T-helper 2 cell treated with Interferon-gamma antibody and Interleukin-4, amounts not matched to agents 100 ng/mL and 5 ng/mL, for 36 hours (primary cell): ENCODE measurements at places on chromosomes 2 and 18. TPM values are rescaled to one million over a fixed set of nuclear protein-coding genes. Genes with fewer than 3 reads are reported as not detected.

GPAT2 gene
- 12.9 and 13.0 TPM in 2 replicates for total RNA-seq

LDLRAD4 gene
- total RNA-seq = 28.5 and 33.1 TPM in 2 replicates

LYPD6B gene
- not detected in 2 replicates for total RNA-seq

FBXO41 gene
- 15.4 and 16.2 TPM in 2 replicates for total RNA-seq

NPHP1 gene
- not detected in 2 replicates for total RNA-seq

POU3F3 gene
- not detected in 2 replicates for total RNA-seq

ACSL3 gene
- total RNA-seq = 51.5 and 58.2 TPM in 2 replicates

ACADL gene
- not detected in 2 replicates for total RNA-seq

CRACDL gene
- total RNA-seq = 0.41 and 0.48 TPM in 2 replicates

CPO gene
- not detected in 2 replicates for total RNA-seq

KLHL41 gene
- total RNA-seq = not detected in 2 replicates

APLF gene
- total RNA-seq = 2.6 and 2.9 TPM in 2 replicates

CDCA7 gene
- total RNA-seq = 116 TPM in 2 replicates

EPB41L3 gene
- total RNA-seq = 1.6 and 1.8 TPM in 2 replicates
